Activated CD4-positive, alpha-beta memory T cell treated with anti-CD3 and anti-CD28 coated beads, Interleukin-2, amount 10 ng/mL, durations not matched to agents 7 days and 5 days (primary cell): ENCODE measurements at places on chromosomes 12 and 14. TPM values are rescaled to one million over a fixed set of nuclear protein-coding genes. Genes with fewer than 3 reads are reported as not detected.

DNA sequence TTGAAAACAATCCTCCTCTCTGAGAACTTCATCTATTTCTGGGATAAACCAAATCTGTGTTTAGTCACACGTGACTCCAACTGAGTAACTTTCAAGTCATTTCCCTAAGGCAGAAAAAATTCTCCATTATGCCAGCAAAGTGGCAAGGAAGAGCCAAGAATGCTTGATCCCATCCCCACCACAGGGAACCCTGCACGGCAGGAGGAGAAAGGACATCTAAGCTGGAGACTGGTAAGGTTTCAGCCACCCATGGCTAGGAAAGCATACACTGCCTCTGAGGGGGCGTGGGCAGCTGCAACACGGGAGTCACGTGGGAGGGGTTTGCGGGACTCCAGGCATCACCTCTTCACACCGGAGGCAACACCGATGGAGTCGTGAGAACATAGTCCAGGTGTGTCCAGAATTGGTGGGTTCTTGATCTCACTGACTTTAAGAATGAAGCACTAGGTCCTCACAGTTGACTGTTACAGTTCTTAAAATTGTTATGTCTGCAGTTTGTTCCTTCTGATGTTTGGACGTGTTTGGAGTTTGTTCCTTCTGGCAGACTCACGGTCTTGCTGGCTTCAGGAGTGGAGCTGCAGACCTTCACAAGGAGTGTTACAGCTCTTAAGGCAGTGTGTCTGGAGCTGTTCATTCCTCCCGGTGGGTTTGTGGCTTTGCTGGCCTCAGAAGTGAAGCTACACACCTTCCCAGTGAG, 2.7 kb upstream of the SIVA1 start:
- no peak for DNase-seq

DNA sequence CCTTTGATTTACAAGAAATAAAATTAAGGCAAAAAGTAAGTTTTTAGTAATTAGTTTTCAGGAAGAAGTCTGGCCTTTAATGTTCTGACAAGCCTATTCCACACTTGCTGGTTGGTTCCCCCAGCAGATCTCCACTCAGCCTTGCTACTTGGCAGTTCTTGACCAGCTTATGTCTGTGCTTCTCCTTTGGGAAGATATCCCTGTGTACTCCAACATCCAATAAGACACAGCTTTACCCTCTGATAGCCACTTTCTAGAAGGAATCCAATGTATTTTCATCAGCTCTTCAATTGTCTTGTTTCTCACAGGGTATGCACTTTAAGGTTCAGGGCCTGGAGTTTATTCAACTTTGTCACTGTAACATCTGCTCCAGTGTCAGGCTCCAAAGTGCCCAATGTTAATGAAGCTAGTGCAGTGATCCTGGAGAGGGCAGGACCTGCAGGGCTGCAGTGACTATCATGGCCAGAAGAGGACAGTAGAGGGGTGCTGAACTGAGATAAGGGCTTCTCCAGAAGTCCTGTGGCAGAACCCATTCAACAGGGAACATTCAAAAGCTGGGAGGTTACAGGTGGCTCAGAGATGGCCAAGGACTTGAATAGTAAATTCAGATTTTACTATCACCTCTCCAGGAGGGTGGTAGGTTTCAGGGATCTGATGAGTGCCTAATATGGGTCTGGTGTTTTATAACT, 22.9 kb downstream of the JKAMP start:
- DNase-seq, result peak; percentile 59

DNA sequence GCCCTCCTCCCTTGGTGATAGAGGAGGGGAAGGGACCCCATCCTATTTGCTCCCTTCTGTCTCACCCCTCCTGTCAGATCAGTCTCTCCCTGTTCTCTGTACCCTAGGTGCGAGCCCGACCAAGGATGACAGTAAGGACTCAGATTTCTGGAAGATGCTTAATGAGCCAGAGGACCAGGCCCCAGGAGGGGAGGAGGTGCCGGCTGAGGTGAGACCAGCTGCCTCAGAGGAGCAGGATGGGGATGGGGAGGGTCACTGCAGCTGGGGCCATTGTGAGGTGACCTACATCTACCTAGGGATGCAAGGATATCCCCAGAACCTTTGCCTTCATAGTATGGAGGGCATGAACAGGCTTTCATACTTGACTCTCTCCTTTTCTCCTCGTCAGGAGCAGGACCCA, 22.2 kb downstream of the AGAP2 start:
- DNase-seq, result no peak

GRCh38 chr14:76250302-76250701, 98.6 kb downstream of the GPATCH2L start:
- no peak for DNase-seq

DNA sequence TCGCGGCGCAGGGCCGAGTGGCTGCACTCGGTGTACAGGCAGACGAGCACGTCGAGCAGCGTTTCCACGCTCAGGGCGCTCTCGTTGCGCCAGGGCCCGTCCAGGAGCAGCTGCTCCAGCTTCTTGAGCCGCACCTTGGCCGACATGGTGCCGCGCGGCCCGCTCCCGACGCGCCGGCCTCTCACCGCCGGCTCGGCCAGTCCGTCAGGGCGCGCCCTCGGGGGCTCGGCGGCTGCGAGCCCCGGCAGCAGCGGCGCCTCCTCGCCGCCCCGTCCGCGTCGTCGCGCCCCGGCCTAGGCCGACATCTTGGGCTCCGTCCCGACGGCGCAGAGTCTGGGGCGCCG, 349 bp downstream of the CDC42BPB start:
- DNase-seq, result no peak

- no peak for DNase-seq
Measured at GRCh38 chr12:43151441-43151981, 400.5 kb downstream of the ADAMTS20 start.

GRCh38 chr12:206746-207440, 7.1 kb downstream of the SLC6A12 start:
- DNase-seq, result no peak

- DNase-seq, result no peak
Measured at GRCh38 chr12:19434538-19434937, 4.8 kb upstream of the AEBP2 start.

- no peak for DNase-seq
Measured at GRCh38 chr14:22336031-22336430, 253.0 kb downstream of the DAD1 start.

GRCh38 chr12:46300910-46301309, 32.1 kb upstream of the SLC38A1 start:
- DNase-seq, result no peak

DNA sequence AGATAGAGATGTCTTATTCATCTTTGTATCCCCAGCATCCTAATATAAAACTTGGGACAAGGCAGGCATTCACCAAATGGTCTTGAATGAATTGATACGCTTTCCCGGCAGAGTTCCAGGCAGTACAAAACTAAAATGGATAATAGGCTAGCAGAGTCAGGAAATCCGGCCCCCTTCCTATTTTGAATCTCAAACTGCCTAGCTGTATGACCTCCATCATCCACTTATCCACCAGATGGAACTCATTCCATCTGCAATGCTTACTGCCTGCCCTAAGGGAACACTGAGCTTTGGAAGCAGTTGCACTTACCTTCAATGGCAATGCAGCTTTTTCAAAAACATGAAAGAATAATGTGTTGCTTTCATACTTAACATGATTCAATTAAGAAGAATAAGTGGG, 43.4 kb downstream of the BDKRB1 start:
- DNase-seq, result no peak

- DNase-seq, result peak; percentile 67
Measured at GRCh38 chr12:114662512-114663177, 21.3 kb downstream of the TBX3 start.

DNA sequence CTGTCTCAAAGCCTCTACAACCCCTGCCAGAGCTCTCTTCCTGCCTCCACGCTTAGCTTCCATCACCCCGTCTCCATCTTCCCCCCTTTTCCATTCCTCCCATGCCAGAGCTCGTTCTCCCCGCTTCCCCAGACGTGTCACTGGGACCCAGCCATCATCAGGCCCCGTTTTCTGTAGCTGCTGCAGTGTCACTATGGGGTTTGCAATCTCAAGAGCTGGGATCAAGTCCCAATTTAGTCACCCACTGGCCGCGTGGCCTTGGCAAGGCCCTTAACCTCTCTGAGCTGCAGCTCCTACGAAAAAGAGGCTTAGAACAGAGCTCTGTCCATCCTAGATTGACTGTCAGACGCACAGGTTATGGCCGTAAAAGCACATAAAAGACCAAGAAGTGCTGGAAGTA, 901 bp upstream of the FAIM2 start:
- DNase-seq, result no peak

- DNase-seq, result no peak
Measured at GRCh38 chr14:67423424-67423823, 11.5 kb upstream of the PLEK2 start.

DNA sequence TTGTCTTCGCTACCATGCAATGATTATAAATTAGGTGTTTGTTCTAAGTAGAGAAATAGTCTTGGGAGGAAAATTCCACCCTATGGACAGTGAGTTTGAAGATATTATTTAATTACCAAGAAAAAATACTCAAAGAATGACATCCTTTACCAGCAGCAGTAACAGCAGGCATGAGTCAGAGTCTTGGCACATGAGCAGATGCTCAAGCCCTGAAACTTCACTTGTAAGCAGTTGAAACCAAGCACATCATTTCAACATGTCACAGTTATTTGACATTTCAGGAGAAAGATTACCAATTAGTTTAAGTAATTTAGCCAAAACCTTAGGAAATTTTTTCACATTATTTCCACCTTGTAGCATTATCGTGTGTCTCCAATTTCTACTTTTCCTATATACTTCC, 99.2 kb downstream of the C12orf50 start:
- DNase-seq, result no peak

DNA sequence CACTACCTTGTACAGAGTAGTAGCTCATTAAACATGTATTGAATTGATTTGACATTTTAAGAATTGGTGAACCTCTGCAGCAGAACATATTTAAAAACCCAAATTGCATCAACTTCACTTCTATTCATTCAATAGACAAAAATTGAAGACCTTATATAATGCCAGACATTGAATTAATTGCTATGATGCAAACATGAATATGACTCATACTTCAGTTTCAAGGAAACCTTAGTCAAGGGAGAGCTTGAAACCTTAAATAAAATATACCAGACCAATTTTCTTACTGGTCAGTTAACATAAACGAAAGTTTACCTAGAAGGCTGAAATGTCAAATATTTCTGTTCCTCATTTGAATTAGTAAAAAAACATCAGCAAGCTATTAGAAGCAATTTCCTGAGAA, 5.0 kb upstream of the MGAT4C start:
- DNase-seq, result no peak

DNA sequence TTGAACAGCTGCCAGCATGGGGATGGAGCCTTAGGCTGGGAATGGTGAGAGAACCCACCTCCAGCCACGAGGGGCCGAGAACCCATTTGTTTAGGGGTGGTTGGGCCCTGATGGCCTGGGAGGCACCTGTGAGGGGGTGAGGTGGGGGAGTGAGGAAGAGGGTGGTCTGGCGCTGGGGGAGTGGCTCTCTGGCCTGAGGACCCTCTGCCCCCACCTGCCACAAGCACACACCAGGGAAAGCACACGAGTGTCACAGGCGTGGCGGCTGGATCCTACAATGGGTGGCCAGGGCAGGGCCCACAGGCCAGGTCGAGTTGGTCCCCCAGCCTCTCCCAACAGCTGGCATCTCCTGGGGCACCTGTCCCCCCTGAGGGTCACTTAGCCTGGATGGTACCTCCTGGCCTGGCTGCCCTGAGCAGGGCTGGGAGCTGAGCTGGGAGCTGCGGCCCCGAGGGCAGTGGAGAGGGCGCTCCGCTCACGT, 340.5 kb downstream of the TMEM121 start:
- no peak for DNase-seq

DNA sequence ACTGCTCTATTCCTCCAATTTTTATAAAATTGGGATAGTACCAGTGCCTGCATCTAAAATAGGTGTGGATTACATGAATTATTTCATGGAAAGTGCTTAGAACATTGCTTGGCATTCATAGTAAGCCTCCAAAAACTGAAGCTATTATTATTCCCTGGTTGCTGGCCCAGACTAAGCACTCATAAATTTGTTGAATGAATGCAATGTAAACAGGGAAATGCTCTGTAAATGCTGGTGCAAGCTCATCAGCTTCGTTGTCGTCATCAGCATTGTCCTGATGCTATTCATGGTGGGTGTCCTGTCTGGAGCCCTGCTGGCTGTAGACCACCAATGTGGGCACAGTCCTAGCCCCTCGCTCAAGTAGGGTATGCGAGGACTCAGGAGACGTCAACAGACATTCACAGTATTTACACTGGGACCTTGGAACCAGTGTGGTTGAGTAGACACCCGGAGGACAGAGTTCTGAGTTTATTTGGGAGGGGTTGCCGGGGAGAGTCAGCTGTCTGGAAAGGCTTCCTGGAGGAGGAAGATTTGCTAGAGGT, 16.5 kb downstream of the BDKRB2 start:
- no peak for DNase-seq

- DNase-seq, result no peak
Measured at GRCh38 chr12:131959116-131959515, 9.4 kb downstream of the EP400 start.

The TAS2R7 gene
- total RNA-seq, result not detected

The NGB gene
- total RNA-seq, result not detected

The IL22 gene
- total RNA-seq, result 3.8 TPM

The IRAK3 gene
- 1.0 TPM for total RNA-seq

The EFS gene
- total RNA-seq, result not detected

The SPTB gene
- total RNA-seq, result 0.08 TPM

The KLRB1 gene
- 17.4 TPM for total RNA-seq

The DTX1 gene
- 0.18 TPM for total RNA-seq
